Stimulated activated CD8-positive, alpha-beta memory T cell treated with anti-CD3 and anti-CD28 coated beads, Interleukin-7, amount 100 ng/mL, for 48 hours (primary cell): ENCODE measurements at places on chromosomes 16 and 17.

DNA sequence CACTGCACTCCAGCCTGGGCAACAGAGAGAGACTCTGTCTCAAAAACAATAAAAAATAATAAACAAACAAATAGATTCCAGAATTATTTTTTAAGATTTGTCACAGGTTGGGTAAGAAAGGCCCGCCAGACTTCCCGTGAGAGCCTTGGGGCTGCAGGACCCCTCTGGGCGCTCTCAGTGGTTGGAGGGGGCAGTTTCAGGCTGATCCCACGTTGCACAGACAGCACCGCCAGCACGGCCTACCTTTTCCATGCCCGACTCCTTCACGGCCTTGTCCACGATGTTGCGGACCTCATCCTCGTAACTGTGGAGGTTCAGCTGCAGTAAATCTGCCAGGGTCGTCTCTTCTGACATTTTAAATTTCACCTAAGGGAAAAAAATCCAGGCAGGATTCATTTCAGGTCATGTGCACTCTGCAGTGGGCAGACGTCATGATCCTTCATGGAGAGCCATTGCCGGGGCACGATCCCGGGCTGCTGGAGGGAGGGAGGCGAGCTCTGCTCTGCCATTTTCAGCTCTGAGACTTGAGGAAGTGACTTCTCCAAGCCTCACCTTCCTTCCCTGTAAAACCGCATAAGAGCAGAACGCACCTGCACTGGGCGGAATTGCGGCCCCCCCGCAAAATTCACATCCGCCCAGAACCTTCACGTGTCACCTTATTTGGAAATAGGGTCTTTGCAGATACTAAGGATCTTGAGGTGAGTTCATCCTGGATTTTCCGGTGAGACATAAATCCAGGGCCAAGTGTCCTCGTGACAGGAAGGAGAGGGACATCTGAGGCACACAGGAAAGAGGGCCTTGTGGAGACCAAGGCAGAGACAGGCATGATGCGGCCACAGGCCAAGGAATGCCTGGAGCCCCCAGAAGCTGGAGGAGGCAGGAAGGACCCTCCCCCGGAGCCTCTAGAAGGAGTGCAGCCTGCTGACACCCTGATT lies 66.8 kb downstream of the DNAH17 start:
- no peak for DNase-seq

DNA sequence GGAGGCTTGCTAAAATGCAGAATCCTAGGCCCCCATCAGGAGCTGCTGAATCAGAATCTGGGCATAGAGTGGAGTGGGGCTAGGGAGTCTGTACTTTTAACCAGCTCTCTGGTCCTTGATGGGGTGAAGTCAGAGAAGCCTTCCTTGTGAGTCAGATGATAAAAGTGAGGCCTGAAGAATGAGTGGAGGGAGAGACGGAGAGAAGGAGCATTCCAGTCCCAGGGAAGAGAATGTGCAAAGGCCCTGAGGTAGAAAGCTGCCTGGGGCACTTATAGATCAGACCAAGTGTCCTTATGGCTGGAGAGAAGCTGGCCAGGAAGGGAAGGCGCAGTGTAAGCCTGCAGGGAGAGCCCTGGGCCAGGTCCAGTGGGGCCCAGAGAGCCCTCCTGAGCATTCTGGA lies 235.1 kb upstream of the NLRP1 start:
- no peak for DNase-seq

DNA sequence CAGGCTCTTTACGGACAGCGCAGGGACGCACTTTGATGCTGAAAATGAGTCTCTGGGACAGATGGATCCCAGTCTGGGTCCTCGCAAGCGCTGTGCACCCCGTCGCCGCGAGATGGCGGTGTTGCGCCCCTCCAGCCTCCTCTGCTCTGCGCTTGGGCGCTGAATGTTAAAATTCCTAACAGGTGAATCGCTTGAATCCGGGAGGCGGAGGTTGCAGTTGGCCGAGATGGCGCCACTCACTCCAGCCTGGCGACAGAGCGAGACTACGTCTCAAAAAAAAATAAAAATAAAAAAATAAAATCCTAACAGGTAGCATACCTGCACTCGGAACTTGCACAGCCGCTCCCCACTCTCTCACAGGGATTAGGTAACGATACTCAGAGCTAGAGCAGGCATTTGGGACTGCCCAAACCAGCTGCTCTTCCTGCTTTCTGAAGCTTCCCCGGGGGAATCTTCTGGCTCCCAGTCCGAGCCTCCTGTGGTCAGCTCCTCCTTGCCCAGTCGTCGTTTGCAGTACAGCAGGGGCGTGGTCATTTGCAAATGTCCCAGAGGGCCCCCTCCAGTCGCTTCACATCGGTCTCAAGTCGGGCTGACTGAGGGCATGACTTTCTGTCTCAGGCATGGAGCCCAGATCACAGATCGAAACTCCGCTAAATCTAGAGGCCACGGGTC lies 26.2 kb upstream of the OSGIN1 start:
- DNase-seq: peak; percentile 29

DNA sequence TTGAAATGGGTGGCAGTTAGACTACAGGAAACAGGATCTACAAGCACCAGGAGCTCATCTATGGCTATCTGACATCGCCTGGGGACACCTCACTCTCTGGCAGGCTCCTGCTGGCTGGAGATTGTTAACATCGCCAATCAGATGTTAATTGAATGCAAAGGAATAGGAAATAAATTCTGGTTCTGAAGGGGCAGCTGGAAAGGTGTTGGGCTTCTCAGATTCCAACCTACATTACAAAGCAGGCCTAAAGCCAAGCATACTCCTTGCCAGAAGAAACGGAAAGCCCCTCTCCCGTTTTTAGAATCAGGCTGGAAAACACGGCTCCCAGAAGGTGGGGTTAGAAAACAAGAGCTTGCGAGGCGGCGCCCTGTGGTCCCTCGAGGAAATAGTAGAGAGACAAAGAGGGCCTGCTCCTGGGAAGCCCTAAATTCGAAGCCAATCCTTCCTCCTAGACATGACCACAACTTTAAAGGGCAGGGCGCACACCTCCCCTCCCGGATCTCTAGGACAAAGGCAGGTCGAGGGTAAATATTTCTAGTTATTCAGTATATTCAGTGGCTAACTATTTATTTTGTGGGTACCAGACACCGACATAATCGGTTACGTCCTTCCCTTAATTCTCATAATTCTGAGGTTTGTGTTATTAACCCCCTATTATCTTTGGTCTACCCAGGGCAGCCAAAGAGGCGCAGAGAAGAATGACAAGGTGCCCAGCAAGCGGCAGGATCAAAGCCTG lies 763 bp upstream of the TOM1L1 start:
- no peak for DNase-seq

- DNase-seq: peak; percentile 7
Measured at GRCh38 chr16:15509593-15510535, 75.5 kb downstream of the BMERB1 start.

DNA sequence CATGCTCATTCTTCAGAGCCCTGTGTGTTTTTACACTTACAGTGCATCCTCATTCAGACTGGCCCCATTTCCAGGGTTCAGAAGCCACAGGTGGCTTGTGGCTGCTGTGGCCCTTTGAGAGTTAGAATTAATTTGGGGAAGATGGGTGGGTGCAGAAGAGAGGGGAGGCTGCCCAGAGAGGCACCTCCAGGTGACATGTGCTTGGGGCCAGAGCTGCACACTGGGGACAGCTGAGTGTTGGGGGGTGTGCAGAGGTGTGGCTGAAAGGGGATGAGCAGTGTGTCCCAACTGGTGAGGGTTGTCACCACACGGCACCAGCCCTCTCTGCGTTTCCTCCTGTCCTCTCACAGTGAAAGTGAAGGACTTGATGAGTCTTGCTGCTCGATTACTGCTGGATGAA lies 6.9 kb upstream of the EIF1 start:
- no peak for DNase-seq

DNA sequence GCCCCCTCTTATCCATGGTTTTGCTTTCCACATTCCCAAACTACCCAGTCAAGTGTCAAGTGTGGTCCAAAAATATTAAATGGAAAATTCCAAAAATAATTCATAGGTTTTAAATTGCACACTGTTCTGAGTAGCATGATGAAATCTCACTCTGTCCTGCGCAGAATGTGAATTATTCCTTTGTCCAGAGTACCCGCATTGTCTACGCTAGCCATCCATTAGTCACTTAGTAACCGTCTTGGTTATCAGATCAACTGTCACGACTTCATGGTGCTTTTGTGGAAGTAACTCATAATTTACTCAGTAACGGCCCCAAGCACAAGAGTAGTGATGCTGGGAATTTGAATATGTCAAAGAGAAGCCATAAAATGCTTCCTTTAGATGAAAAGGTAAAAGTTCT lies 94.9 kb downstream of the SLC39A11 start:
- DNase-seq: no peak

GRCh38 chr17:61144137-61144536 lies 255.5 kb upstream of the TBX2 start:
- no peak for DNase-seq

GRCh38 chr17:7855660-7856010 lies 769 bp downstream of the TMEM88 start:
- no peak for DNase-seq

DNA sequence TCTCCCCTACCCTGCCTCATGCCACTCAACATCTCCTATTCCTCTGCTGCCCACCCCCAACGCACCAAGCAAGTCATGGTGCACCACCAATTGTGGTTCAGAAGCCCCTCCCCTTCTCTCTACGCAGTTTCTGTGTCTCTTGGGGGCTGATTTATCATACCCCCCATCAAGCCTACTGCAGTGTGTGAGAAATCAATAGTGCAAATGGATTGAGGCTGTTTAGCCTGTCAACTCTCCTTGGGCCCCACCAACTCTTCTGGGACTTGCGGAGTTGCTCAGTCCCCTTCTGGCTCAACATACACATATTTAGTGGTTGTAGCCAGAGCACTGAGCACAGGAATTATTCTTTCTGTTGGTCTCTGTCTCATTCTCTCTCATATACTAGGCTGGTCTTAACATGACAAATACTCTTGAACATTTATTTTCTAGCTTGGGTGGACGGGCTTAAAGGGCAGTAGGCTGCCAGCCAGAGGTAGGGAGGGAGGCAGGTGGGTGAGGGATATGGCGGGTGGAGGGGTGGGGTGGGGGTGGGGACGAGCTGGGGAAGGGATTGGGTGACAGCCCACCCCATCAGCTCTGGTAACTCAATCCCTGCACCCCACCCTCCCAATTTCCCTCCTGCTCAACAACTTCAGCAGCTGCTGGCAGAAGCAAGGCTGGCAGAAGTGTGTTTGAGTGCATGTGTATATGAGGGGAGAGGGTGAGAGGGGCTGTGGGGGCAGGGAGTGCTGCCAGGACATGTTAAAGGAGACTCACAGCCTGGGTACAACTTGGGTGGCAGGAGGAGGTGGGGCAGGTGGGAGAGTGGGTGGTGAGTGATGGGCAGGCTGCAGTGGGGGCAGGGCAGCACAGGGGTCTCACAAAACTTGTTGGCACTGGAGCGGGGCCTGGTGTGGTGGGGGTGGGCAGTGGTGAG lies 4.9 kb downstream of the RARA start:
- DNase-seq: no peak

DNA sequence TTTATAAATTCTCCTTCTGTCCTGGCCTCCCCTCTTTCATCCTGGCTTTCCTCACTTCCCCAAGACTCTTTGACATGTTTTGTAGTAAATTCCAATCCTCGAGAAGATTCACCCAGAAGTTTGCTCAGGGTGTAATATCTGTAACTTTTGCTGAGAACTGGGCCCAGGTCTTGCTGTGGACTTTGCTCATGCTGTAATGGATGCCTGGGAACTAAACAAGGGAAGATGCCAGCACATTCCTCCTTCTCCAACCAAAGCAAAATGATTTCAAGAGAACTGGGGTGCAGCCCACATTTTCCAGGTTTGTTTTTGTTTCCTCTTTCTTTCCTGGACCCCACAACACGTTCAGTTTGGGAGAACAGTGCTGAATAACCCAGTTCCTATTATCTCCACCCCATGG lies 6.6 kb upstream of the SALL1 start:
- DNase-seq: no peak

DNA sequence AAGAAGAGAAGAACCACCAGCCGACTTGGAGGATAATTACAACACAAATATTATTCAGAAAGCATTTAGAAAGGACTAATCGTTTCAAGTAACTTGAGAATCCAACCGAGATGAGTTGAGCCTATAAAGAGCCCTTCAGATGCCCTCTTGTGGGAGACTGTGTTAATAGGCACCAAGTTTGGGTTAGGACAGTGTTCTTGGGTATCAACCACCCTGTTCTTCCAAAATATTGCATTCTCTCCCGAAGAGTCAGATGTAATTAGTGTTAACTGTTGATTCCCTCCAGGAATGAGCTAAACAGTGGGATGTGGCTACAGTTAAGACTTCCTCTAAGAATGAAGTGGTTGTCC lies 87.8 kb upstream of the NOL11 start:
- DNase-seq: no peak

DNA sequence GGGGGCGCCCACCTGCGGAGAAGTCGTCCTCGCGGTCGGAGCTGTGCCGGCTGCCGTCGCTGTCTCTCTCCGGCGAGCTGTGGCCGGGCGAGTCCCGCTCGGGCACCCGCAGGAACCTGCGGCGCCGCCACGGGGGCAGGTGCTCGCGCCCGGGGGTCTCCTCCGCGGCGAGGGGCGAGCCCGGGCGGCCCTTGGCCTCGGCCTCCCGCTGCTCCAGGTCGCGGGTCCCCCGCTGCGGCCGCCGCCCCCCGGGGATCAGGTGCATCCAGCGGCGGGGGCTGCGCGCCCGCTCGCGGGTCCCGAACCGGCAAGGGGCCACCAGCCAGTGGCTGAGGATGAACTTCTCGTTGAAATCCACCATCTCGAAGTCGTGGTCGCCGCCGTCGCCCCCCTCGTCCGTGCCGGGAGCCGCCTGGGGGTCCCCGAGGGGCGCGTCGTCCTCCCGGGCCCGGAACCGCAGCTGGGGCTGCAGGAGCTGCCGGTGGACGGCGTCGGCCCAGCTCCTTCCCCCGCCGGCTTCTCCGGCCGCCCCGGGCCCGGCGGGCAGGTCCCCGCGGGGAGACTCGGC lies 41.4 kb upstream of the BHLHA9 start:
- no peak for DNase-seq

- DNase-seq: no peak
Measured at GRCh38 chr17:42184713-42185620, at the start of gene HCRT. Gene HCRT, minus strand, starts transcription at chr17:42185452. Its CDS starts 87 bp downstream, at chr17:42185365.

GRCh38 chr16:86959091-86959651 lies 358.0 kb downstream of the C16orf95 start:
- DNase-seq: no peak
